Thoracic aorta (tissue), 2 donors: ENCODE measurements at places on chromosomes 16 and 17.

DNA sequence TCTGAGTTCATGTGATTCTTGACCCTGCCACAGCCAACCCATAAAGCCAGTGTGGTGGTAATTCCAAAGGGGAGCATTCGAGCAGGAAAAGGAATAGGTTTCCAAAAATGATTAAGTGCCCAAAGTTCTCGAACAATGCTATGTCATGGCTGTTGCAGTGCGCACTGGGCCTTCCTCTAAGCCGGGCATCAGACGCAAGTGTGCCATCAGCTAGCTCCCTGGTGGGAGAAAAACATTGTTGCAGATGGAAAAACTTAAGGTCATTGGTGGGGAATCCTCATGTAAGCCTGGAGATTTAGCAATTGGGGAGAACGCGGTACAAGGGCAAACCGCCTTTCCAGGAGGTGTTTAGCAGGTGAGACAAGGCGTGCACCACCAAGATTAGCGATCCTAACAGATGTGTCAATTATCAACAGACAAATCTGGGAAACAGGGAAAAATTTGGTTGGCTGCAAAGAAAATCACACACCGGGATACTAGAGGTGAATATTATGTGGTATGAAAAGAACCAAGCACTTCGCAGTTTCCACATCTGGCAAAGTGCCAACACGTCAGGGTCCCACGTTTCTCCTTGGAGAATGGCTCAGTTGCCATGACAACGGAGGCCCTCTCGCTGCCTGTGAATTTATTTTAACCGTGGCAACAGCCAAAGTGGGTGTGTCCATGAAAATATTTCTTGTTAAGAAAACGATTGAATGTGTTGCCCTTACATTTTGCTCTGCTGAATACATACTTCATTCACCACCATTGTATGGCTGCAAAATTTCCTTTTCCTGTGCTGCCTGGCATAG, 118.5 kb upstream of the CACNG5 start:
- DNase-seq: no peak

DNA sequence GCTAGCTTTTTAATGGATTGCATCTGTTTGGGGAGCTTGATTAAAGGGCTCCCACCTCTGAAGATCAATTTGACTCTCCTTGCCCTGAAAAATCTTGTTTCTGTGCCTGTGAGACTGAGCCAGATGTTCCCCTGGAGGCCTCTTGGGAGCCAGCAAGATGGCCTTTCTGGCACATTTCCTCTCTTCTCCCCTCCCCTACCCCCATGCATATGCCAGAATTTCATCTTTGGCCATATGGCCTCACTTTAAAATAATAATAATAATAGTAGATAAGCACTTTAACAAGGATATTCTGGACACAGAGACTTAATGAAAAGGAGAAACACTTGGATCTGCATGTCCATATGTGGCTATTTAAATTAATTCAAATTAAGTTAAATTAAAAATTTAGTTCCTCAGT, 144.1 kb upstream of the CES5A start:
- DNase-seq: no peak

- DNase-seq: no peak
Measured at GRCh38 chr16:54467398-54467797, 180.8 kb upstream of the IRX3 start.

- DNase-seq: no peak
Measured at GRCh38 chr17:55706808-55707773, 15.6 kb downstream of the TMEM100 start.

GRCh38 chr17:41959336-41960095, 7.1 kb upstream of the CNP start:
- DNase-seq: no peak

DNA sequence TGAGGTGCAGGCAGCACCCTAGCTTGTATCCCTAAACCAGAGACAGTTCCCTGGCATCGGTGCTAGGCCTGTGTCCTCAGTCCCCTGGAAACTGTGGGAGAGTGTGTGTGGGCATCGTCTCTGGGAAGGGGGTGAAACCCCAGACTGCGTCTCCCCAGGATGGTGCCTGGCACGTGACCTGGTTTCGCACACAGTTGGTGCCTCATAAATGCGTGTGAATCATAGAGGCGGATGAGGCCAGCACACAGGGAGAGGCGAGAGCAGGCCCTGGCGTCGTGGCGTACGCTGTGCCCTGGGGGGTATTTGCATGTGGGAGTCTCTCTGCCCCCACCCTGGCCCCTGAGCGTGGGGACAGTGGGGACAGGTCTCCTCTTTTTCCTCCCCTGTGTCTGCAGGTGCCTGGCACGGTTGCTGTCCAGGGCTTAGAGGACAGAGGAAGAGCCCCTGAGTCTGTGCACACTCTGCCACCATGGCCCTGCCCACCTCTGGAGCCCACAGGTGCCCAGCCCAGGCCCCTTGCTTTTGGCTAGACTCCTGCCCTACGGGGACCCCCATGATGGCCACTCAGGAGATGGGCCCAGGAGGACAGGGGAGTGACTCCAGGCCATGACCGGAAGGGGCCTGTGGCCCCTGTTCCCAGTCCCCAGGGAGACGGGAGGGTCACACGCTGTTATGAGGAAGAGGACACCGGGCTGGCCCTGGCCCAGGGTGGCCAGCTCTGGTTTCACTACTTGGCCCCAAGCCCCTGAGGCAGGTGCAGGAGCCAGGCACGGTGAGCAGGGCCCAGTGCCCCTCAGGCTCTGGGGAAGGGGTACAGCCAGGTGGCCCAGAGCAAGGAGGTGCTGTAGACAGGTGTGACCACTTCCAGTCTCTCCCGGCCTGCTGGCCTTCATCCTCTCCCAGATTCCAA, 1.3 kb upstream of the FSCN2 start:
- no peak for DNase-seq

GRCh38 chr17:28549236-28550132, 2.9 kb downstream of the UNC119 start:
- DNase-seq: no peak
